ENCODE measurements at places on chromosomes 3 and 15.

DNA sequence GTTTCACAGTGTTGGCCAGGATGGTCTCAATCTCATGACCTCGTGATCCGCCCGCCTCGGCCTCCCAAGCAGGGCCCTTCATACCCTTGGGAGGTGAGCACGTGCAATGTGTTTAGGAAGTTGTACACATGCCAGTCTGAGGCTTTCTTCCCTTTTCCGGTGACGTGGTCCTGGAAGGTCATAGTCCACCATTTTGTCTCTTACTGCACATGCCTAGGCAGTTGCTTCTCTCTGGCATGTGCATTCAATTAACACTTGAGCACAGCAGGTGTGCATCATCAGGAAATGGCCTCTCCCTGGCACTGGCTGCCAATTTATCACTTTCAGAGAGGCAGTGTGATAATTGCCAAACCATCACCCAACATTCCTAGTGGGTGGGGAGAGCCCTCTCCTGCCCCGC is 21.7 kb upstream of the SELENOK start:
- DNase-seq = no peak

- no peak for DNase-seq
Observed at GRCh38 chr15:98080791-98081190, 120.3 kb downstream of the ARRDC4 start.

GRCh38 chr15:57205996-57206395 is 170.3 kb upstream of the CGNL1 start:
- no peak for DNase-seq

- DNase-seq = no peak
Observed at GRCh38 chr15:74608786-74609185, 6.8 kb upstream of the CLK3 start.

DNA sequence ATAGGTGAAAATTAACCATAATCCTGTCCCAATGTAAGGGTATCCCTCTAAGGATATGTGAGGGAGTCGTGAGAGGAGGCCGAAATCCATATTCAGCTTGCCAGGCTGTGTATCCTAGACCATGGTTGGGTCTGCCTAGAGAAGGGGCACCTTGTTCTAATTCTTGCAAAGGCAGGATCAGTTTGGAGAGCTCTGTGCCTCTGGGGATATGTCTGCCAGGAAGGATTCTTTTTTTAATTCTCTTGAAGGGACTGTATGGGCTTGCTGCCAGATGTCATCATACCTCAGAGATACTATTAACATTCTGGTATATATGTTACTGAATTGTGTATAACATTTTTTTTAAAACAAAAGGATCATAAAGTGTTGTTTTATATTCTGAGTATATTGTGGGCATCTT is 2.4 kb downstream of the ATP1B3 start:
- no peak for DNase-seq

Measured in NCI-H748 treated with DMSO at 0.1 percent for 48 hours (cell line).